Umbilical cord (tissue), 2 donors: ENCODE measurements at places on chromosomes 5 and 9. TPM values are rescaled to one million over a fixed set of nuclear protein-coding genes. Genes with fewer than 3 reads are reported as not detected.

CDC20B gene
- 0.96 TPM for total RNA-seq

SIGMAR1 gene
- 35.4 TPM for total RNA-seq

PCDHGA6 gene
- total RNA-seq: 7.2 TPM

PDCD1LG2 gene
- 12.8 TPM for total RNA-seq

FAM193B gene
- total RNA-seq: 43.8 TPM

ORM2 gene
- not detected for total RNA-seq

RFESD gene
- total RNA-seq: 4.3 TPM

GPR151 gene
- 1.2 TPM for total RNA-seq

SLC6A19 gene
- 0.48 TPM for total RNA-seq

KLHL9 gene
- total RNA-seq: 42.9 TPM
